ENCODE measurements at places on chromosomes 12 and 14. TPM values are rescaled to one million over a fixed set of nuclear protein-coding genes. Genes with fewer than 3 reads are reported as not detected.

Gene GLIPR1L2
- not detected for total RNA-seq

Gene RSRC2
- 89.4 TPM for total RNA-seq

Gene MYF6
- total RNA-seq: not detected

Gene RNU6-8
- not detected for total RNA-seq

Gene PLA2G1B
- not detected for total RNA-seq

Gene WIF1
- total RNA-seq: not detected

Gene OR6C2
- not detected for total RNA-seq

Gene PDZRN4
- total RNA-seq: not detected

Gene TRPV4
- not detected for total RNA-seq

Gene TTC9
- 5.6 TPM for total RNA-seq

Gene C12orf57
- total RNA-seq: 239 TPM

Gene POTEG
- total RNA-seq: not detected

Gene ADSS1
- 1.7 TPM for total RNA-seq

Gene LIN7A
- total RNA-seq: not detected

Gene PMCH
- 1.6 TPM for total RNA-seq

Gene RTN1
- total RNA-seq: not detected

Gene CIROP
- total RNA-seq: not detected

Gene CCDC198
- total RNA-seq: not detected

Gene SART3
- total RNA-seq: 89.0 TPM

Gene PTPRO
- not detected for total RNA-seq

Gene FAM216A
- total RNA-seq: 62.0 TPM

Data from activated CD8-positive, alpha-beta memory T cell treated with anti-CD3 and anti-CD28 coated beads for 36 hours (primary cell).